Dermis blood vessel endothelial cell (primary cell): ENCODE measurements at places on chromosomes 3 and 15.

- DNase-seq: no peak
These were observed 178.8 kb downstream of the OPA1 start for GRCh38 chr3:193771653-193772421.

DNA sequence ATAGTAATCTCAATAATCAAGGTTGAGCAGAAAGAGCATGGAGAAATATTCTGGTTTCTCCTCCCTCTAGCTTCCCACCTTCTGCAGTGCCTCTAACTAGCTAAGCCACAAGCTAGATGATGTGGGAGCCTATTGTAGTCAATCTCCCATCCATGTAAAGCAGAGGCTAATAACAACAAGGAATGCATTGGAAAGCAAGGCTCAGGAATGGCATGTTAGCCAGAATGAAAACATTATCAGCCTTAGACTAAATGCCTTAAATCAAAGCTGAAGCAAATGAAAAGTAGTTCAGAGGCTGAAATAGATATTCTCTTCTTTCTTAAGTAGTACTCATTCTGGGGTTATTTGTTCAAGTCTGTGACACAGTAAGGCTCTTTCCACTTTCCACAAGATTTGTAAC, 350.3 kb upstream of the DPPA4 start:
- DNase-seq: no peak

GRCh38 chr3:68999605-69000004, 13.9 kb downstream of the EOGT start:
- DNase-seq: no peak

DNA sequence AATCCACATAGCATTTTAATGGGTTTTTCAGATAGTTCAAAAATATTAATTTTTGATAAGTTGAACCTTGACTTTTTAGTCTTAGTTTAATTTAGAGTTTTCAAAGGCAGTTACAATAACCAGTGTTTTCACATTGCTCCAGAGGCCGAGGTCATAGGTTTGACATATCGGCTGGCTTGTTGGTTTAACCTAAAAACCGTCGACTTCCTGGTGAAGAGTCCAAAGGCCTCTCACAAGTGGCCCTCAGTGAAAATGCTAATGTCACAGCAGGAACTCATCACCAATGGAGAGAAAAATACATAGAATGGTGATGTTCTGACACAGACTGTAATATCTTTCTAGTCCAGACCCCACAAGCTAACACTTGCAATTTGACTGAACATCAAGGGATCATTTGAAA, 642.3 kb downstream of the PLOD2 start:
- no peak for DNase-seq

GRCh38 chr15:66882251-66883020, 180.4 kb downstream of the SMAD6 start:
- DNase-seq: peak; percentile 35

GRCh38 chr3:38835939-38836338, 19.9 kb upstream of the SCN10A start:
- DNase-seq: no peak

DNA sequence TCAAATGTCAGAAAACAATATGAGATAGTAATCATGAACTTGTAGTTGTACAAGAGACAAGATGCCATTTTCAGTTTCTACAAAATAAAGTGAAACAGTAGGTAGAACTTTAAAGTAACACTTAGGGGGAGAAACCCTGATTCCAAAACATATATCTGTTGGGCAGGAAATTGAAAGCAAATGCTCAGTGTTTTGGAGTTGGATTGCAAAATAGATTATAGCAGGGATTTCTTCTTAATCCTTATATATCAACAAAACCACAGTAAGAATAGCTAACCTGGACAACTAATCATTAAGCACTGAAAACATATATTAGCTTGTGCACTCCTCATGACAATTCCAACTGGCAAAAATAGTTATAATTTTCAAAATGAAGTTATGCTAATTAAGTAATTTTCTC, 46.9 kb downstream of the COMMD2 start:
- DNase-seq: no peak

GRCh38 chr3:62143843-62144450, 229.4 kb downstream of the FEZF2 start:
- peak; percentile 23 for DNase-seq

GRCh38 chr3:94862703-94863102, 799.8 kb downstream of the NSUN3 start:
- DNase-seq: peak; percentile 5

- no peak for DNase-seq
These were observed 304.8 kb downstream of the EPHB1 start for GRCh38 chr3:135099734-135100355.

- DNase-seq: no peak
These were observed 91.0 kb upstream of the MBNL1 start for GRCh38 chr3:152177757-152178156.

DNA sequence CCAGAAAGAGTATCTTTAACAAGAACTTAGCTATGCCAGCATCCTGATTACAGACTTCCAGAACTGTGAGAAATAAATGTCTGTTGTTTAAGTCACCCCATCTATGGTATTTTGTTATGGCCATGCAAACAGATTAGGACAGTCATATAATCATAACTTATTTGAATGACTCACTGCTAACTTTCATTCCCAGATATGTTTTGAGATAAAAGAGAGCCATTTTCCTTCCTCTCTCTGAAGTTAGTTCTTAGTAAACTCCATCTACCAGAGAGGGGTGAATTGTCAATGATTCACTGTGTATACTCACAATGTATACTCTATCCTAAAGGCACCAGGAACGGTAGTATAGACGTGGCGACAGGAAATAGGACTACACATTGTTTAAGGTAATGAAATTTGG, 179.4 kb upstream of the DPH6 start:
- peak; percentile 40 for DNase-seq

GRCh38 chr15:43484455-43484854, 8.5 kb downstream of the TP53BP1 start:
- DNase-seq: no peak
